ENCODE measurements at places on chromosomes 11 and 22. TPM values are rescaled to one million over a fixed set of nuclear protein-coding genes. Genes with fewer than 3 reads are reported as not detected.

DNA sequence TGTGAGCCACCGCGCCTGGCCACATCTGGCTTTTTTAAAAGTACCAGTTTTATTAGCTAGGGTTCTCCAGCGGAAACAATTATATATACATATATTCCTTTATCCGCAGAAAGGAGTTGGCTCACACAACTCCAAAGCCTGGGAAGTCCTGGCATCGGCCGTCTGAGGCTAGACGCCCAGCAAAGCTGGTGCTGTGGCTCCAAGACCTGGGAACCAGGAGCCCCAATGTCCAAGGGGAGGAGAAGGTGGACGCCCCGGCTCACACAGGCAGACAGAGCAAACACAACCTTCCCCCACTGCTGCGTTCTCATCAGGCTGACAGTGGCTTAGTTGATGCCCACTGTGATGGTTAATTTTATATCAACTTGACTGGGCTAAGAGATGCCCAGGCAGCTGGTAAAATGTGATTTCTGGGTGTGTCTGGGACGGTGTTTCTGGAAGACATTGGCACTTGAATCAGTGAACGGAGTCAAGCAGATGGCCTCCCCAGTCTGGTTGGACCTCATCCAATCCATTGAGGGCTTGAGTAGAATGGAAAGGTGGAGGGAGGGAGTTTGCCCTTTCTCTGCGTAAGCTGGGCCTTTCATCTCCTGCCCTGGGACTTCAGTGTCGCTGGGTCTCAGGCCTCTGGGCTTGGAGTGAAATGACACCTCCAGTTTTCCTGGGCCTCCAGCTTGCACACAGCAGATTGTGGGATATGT lies 904.4 kb downstream of the BRD1 start:
- DNase-seq, result no peak

C11orf91 gene
- not detected for total RNA-seq

GRCh38 chr11:70281156-70281609 lies 10.7 kb downstream of the PPFIA1 start:
- peak; percentile 27 for DNase-seq

GRCh38 chr11:120563703-120564572 lies 52.4 kb downstream of the GRIK4 start:
- peak; percentile 34 for DNase-seq

DNA sequence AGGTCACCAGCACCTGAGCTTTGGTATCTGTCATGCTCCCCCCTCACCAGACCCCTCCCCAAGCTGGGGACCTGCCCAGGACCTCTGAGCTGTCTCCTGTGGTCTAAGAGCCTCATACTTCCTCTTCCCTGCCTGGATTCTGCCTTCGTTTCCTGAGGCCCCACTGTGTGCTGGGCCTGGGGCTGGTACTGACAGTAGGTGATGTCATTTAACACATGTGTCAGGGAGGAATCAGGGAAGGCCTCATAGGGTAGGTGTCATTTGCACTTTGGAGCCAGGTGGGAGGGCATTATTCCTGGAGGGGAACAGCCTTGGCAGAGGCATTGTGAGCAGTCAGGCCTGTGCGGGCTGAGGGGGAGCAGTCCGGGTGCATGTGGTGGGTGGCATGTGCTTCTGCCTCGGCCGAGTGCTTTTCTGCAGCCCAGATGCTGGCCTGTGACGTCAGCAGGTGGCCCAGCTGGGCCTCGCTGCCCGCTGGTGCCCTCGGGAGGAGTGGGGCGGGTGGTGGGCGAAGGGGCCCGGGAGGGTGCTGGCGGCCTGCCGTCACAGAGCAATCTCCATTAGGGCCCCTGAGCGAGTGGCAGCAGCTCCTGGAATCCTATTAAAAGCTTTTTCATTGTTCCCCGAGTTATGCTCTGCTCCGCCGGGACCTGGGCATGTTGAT lies 9.1 kb downstream of the FLRT1 start:
- DNase-seq, result no peak

TRPM5 gene
- not detected for total RNA-seq

Measured in left ventricle myocardium inferior (tissue), 1 donor.